ENCODE measurements at places on chromosomes 1 and 21.

DNA sequence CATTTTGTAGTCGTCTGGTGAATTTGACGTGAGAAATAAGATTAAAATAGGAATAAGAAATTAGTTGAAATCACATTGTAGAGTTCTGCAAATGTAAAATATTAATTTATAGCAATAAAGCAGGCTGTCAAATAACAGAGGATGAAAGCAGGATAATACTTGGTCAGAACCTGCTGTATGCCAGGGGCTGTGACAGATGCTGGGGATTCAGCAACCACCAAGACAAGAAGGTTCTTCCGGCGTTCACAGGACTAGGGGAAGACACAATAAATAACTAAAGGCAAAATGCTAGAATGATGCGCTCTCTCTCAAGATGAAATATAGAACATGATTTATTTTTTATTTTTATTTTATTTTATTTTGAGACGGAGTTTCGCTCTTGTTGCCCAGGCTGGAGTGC lies 6.8 kb upstream of the PARK7 start:
- no peak for DNase-seq

DNA sequence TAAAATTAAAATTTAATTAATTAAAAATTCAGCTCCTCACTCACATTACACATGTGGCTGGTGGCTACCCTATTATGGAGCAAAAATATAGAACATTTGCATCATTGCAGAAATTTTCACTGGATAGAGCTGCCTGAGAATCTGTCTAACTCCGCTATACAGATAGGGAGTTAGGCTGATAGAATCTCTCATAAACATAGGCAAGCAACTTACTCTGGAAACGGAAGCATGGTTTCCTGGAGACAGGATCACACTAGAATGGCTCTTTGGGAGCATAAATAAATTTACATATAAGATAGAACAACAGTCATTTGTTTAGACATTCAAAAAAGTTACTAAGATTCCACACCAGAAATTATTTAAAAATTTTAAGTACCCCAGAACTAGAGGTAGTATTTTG lies 12.2 kb upstream of the LAMC2 start:
- DNase-seq, result no peak

- DNase-seq, result no peak
These were observed 212.8 kb downstream of the PBX1 start for GRCh38 chr1:164771619-164772361.

- DNase-seq, result no peak
These were observed 54.9 kb upstream of the RGS7 start for GRCh38 chr1:241411776-241412338.

GRCh38 chr1:37509181-37509580 lies 5.4 kb downstream of the MEAF6 start:
- no peak for DNase-seq

DNA sequence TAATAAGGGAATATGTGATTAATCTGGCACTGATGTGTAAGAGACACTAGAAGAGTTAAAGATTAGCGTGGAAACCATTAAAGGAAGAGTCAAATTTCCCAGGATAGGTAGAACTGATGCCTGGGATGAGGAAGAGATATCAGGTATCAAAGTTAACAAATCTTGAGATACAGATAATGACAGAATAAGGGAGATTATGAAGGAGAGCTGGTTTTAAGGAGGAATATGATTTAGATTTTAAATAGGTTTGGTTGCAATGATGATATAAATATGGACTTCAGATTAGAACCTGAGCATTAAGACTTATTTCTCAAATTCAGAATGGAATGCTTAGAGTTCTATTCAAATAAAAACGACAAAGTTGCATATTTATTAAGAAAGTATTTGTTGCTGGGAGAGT lies 26.2 kb downstream of the MAGI3 start:
- no peak for DNase-seq

DNA sequence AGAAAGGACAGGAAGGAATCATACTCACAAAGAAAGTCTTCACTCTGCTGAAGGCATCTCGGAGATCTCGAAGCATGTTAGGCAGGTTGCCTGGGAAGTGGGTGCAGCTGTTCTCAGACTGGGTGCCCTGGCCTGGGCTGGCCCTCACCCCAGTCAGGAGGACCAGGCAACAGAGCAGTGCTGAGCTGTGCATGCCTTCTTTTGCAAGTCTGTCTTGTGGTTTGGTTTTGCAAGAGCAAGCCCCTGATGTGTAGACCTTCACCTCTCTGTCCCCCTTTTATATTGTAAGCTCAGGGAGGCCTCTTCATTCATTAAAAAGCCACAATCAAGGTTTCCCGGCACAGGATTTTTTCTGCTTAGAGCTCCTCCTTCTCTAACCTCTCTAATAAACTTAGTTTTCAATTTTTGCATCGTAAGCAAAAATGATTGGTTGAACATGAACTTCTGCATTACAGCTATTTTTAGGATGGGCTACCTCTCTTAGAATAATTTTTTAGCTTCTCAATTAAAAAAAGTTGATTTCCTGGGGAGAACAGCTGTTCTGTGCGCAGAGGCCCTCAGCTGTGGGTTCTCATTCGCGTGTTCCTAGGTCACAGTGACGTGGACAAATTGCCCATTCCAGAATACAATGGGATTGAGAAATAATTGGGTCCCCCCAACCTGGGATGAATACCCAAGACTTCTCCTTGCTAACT lies at the start of gene IL10:
Gene IL10 (minus strand): TSS at position 252 of the 695 bp plus-strand sequence. CDS start 59 bp downstream, at position 193.
- no peak for DNase-seq

DNA sequence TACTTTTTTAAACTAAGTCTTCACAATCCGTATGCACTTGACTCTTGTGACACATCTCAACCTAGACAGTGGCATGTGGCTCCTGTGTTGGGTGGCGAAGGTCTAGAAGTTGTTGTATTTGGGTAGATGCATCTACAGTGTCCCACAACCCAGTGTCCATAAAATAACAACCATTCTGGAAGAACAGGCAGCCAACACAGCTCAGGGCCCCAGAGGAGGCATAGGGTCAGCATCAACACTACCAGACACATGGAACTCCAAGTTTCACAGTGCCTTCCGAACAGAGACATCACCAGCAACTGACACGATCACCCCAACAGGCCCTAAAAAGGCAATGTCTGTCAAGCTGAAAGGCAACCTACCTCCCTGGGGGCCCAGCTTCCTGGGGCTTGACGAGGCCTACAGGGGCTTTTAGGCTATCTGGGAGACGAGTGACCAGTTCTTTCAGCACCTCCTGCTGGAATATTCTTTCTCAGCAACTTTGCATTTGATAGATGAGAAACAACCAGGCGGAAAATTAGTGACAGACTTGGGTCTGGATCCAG lies 5.6 kb downstream of the SH3BP5L start:
- no peak for DNase-seq

DNA sequence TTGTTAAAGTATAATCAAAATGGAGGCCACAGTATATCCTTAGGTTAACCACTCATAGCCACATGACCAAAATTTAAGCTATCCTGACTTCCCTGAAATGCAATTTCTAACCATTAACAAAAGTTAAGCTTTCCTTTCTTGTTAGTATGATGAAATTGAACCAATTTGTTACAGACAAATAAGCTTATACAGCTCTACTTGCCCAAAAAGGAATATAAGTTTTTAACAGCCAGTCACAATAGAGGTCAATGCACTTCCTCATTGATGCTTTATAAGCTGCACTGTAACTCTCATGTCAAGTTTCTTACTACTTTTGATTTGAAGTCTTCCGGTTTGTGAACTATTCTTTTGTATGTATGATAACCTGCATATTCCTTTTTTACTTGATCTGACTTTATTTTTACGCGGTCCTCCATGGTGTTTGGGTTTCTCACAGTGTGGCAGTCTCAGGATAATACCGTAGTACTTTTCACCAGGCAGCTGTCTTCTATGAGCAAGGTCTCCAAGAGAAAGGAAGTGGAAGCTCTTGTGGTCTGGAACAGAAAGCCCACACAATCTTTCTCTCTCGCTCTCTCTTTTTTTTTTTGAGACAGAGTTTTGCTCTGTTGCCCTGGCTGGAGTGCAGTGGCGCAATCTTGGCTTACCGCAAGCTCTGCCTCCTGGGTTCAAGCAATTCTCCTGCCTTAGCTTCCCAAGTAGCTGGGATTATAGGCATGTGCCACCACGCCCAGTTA lies 331.6 kb downstream of the SRGAP2C start:
- no peak for DNase-seq

DNA sequence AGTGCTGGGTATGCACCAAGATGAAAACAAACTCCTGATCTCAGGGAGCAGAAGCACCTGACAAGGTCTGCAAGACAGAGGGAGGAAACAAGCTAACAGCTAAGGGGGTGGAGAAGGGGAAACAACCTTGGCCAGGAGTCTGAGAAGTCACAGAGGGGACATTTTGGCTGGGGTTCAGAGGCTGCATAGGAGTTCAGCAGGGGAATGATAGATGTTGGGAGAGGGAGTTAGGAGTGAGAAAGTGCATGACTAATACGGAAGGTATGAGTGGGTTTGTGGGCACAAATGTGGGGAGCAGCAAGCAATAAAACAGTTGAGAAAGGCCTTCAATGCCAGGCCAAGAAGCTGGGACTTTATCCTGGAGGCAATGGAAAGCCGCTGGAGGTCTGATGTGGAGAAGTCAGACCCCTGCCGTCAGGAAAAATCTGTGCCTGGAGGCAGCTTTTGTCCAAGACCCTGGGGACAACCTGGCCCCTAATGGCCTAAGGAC lies 16.4 kb downstream of the EPHA2 start:
- DNase-seq, result no peak

GRCh38 chr21:38725196-38726157 lies 80.3 kb upstream of the ETS2 start:
- no peak for DNase-seq

DNA sequence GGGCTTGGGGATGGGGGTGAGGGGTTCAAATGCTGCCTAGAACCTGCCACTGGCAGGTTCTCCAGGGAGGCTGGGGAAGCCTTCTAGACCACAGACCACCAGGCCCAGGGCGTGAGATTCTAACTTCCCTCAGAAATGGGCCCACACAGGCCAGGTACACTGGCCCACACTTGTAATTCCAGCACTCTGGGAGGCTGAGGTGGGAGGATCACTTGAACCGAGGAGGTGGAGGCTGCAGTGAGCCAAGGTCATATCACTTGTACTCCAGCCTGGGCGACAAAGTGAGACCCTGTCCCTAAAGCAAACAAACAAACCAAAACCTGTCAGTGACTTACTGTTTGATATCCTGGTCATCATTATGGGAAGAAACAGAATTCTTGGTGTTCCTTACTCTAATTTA lies 31.7 kb downstream of the OPTC start:
- DNase-seq, result no peak

DNA sequence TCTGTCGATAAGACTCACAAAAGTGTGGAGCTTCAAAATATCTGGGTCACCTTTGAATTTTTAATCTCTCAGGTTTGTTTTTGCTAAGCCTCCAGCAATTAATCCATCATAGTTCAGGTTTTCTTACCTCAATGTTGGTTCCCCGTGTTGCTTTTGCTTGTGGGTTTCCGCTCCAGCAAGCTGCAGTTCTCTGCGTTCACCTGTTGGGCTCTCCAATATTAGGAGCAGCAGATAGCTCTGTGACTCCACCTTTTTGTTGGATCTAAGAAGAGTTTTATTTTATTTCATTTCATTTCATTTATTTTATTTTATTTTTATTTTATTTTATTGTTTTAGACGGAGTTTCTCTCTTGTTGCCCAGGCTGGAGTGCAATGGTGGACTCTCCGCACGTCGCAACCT lies 335.5 kb downstream of the COL11A1 start:
- DNase-seq, result no peak

GRCh38 chr1:230103306-230104173 lies 36.5 kb downstream of the GALNT2 start:
- no peak for DNase-seq

DNA sequence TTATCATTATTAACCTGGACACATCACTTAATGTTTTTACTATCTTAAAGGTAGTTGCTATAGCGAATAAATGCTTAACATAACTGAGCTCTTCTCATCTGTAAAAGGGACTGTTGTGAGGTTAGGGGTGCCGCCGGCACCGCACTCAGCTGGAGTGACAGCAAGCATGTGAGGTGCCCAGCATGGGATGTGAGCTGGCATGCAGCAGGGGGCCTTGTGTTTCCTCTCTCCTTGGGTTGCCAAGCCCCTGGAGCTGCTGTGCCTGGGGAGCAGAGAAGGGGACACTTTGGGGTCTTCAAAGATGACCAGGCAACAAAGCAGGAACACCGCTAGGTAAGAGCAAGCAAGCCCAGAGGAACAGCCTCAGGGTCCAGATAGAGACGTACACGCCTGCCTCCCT lies 2.1 kb upstream of the ZC3H12A start:
- no peak for DNase-seq

- no peak for DNase-seq
These were observed 250.1 kb downstream of the HMCN1 start for GRCh38 chr1:185984113-185984836.

- no peak for DNase-seq
These were observed 271.5 kb upstream of the BEND5 start for GRCh38 chr1:49048188-49048587.

DNA sequence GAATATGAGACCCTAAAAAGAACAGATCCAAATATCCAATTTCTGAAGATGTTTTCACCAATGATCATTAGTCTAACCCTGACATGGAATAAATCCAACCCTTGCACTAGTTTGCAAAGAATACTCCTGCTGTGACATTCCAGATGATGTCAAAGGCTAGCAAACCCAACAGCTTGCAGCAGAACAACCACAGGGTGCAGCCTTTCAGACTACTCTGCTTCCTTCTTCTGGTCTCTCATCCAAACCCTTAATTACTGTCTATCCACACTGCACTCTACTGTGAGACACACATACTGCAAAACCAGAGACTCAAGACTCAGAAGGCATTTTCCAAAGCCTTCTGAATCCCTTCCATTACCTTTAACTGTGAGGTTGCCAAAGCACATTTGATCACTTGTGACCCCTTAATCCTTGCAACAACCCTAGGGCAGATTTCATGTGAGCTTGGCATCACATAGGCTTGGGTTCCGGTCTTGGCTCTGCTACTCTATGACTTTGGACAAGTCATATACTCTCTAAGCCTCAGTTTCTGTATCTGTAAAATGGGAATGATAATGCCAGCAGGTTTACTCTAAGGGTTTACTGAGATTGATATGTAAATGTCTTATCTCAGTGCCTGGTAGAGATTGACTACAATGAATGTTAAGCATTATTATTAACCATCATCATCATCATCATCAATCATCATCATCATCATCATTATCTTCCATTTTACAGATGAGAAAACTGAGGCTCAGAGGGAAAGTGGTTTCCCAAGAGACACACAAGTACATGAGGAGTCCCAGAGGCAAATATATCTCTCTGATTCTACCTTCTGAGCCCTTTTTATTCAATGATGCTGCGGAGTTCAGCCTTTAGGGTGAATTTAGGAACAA lies 94.5 kb downstream of the SYF2 start:
- DNase-seq, result no peak

DNA sequence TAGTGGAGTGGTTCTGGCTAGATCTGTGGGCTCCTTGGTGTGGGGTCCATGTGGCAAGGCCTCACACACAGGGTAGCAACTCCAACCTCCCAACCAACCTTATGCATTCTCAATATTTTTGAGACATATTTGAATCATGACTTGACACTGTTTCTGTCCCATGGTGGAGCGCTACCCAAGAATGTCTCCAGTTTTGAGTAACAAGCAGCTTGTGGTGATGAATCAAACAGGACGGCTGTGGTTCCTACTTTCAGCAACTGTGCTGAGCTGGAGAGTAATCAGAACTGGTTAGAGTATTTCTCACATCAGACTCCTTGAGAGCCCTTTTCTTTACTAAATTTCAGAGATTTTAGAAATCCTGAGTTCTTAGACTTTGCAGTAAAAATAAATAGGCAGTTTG lies 3.1 kb downstream of the LCE3D start:
- no peak for DNase-seq

- no peak for DNase-seq
These were observed 72.6 kb downstream of the TTC3 start for GRCh38 chr21:37145635-37146111.

- no peak for DNase-seq
These were observed 19.8 kb downstream of the CD34 start for GRCh38 chr1:207891148-207891547.

GRCh38 chr1:48028218-48029069 lies 31.3 kb upstream of the TRABD2B start:
- DNase-seq, result no peak
